ENCODE measurements at places on chromosomes 1 and 21.
A peak's percentile ranks its signal among the peaks of the same experiment; 100 is the strongest.

DNA sequence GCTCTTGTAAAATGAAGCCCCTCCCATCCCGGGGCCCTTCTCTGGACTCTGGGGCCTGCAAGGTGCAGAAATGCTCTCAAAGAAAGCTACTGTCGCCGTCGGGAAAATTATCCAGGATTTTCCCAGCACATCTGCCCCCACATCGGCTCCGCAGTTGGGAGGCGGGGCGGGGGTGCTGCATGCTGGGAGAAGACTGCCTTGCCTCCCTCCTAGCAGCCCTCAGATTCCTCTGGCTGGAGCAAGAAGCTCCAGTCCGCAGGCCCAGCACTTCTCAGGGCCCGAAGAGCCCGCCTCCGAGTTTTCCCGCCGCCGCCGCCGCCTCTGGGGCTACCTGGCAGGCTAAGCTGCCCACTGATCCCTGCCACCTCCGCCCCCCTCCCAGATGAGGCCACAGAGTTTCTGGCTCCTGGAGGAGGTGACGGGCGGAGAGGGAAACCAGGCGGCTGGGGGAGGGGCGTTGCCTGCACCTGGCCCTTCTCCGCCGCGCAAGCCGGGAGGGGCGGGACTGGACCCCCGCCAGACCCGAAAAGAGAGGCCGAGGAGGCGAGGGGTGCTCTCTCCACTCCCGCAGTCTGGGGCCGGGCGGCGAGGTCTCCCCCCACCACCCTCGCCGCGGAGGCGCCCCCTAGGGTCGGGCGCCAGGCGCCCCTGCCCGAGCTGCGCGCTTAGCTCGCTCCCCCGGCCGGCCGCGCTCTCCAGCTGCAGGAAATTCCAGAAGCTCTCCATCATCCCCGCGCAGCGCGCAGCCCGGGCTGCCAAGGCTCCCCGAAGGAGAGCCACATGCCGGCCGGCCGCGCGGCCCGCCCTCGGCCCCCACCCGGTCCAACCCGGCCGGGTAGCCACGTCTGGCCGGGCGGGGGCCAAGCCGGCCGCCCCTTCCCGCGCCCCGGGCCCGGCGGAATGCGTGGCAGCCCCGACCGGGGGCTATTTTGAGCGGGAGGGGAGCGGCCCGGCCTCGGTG, 28.8 kb downstream of the AHDC1 start:
- DNase-seq = no peak

- no peak for DNase-seq
These were observed 84.3 kb upstream of the RHOU start for GRCh38 chr1:228650946-228651345.

GRCh38 chr1:243474136-243474881, 218.5 kb downstream of the SDCCAG8 start:
- DNase-seq = peak; percentile 36

DNA sequence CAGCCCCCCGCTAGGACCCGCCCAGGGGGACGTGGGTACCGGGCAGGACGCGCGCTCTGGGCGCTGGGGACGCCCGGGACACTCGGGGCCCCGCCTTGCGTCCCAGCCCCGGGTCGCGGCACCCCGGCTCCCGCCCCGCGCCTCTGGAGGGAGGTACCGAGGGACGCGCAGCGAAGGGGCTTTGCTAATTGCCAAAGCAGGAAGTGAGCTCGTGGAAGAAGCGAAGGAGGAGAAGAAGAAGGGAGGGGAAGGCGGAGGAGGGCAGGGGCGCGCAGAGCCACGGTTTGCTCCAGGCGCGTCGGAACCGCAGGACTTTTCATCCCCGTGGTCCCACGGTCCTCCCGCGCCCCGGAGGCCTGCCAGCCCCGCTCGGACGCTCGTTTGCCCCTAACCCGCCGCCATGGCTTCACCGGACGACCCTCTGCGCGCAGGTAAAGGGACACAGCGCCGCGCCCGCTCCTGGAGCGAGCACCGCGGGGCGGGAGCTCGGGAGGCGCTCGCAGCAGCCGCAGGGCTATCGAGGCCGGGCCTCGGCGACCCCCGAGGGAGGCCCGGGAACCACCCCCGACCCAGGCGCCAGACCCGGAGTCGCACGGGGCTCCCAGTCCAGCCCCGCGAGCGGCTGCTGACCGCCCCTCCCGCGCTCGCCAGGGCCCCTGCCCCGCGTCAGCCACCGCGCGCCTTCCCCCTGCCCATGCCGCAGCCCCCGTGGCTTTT, 1.3 kb downstream of the EDARADD start:
- peak; percentile 63 for DNase-seq

- no peak for DNase-seq
These were observed 120.2 kb downstream of the DUSP10 start for GRCh38 chr1:221621683-221622082.

GRCh38 chr1:22223176-22223575, 80.3 kb upstream of the WNT4 start:
- no peak for DNase-seq

DNA sequence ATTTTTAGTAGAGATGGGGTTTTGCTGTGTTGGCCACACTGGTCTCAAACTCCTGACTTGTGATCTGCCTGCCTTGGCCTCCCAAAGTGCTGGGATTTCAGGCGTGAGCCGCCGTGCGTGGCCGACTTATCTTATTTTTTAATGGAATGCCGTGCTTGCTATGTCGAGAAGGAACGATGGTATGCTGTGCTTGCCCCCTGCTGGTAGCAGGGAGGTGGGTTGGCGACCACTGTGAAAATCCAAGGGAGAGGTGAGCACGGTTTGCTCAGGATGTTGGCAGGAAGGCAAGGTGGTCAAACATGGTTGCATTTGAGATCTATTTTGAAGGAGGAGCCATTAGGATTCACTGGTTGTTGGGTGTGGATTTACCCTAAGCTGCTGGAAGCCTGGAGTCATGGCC, 45.8 kb upstream of the RCC2 start:
- DNase-seq = no peak

DNA sequence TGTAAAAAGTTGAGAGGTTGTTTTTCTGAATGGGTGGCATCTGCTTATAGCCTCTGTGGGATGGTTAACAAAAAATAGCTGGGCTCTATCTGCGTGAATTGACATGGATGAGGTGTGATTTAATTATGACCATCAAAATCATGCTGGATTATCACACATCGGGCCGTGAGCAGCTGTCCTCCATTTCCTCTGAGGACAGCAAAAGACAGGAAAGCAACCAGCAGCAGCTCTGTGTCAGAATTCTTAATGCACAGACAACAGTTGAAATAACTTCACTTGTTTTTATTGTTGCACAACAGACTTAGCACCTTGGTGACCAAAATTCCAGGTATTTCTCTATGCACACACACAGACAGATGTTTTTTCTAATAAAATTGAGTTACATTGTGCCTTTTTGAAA, 54.5 kb upstream of the LAPTM5 start:
- DNase-seq = no peak

GRCh38 chr1:105838071-105838470, 1218.4 kb upstream of the PRMT6 start:
- no peak for DNase-seq

GRCh38 chr21:44982558-44983250, 42.9 kb downstream of the SLX9 start:
- DNase-seq = no peak

DNA sequence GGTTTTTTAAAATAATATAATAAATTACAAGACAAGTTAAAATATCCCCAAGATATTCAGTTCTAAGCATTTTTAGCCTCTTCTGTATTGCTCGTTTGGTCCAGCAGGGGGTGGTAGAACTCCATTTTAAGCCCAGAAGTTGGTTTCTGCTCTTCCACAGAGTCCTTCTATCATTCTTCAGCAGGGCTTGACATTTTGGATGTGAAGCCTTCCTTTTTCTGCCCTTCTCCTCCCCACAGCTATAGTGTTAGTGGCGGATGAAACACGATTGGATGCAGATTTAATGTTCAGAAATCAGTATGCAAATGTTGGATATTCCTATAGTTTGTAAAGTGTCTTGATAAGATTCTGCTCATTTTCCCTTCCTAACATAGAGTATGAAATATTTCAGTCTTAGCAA, 1.4 kb downstream of the NCAM2 start:
- peak; percentile 56 for DNase-seq

DNA sequence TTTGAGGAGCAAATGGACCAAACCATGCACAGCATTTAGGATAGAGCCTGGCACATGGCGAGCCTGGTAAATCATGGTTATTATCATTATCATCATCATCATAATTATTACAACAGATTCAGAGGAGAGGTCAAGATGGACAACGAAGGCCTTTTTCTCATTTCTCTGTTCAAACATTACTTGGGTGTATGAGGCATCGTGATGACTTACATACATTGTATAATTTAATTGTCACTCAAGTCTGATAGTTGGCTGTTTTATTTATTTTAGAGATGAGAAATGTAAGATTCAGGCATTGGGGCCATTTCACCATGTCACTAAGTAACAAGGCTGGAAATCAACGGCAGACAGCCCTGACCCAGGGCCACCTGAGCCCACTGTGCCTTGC, 68.1 kb downstream of the SLC35F3 start:
- no peak for DNase-seq

GRCh38 chr1:59880735-59881134, 45.8 kb downstream of the CYP2J2 start:
- no peak for DNase-seq

DNA sequence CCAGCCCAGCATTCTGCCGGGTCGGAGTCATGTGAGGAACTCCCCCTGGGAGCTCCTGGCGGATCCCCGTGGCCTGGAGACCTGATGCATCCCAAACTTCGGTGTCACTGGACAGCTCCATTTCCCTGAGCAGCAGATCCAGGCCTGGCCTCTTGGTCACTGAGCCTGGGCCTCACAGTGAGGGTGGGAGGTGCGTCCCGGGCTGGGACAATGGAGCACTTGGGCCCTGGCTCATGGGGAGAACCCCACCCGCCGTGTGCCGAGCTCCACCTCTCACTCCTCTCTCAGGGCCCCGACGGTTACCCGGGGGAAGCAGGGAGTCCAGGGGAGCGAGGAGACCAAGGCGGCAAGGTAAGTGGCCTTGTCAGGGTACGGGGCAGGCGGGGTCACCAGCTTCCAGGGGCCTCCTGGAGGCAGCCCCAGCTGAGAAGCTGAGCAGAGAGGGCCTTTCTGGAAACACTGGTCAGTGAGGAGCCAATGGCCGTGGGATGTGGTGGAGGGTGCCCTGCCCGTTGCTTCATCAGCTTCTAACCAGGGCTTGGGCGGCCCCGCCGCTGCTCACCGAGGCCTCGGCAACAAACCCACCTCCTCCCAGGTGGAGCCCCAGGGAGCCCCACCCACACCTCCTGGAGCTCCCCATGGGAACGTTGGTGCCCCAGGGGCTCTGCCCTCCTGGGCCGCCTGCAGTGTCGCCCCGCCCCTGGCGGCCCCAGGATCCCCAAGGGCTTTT, 19.8 kb downstream of the COL6A2 start:
- no peak for DNase-seq

DNA sequence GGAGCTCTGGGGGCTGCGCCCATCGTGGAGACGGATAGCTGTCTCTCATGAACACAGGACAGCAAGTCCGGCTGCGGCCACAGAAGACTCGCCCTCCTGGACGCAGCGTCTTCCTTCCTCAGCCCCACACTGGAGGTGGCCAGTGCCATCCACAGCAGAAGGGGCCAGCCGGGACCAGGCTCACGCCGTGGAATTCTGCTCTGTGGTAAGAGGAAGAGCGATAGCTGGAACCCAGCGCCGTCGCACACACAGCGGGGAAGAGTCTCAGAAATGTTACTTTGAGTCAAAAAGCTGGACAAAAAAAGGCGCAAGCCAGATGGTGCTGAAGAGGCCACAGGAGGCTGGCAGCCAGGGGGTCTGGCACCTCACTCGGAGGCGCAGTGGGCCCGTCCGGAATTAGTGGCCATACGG, 113.9 kb upstream of the COL6A1 start:
- DNase-seq = no peak

DNA sequence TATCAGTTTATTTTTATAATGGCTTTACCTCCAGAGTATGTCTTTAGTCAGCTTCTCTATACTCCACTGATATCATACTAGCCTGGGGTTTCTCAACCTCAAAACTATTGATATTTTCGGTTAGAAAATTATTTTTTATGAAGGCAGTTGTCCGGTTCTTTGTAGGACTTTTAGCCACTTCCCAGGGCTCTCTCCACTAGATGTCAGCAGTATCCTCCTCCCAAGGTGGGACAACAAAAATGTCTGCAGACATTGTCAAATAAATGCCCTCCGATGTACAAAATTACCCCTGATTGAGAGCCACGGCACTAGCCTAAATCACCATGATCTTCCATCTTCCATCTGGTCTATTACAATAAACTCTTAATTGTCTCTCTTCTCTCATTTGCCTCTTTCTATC, 4.1 kb upstream of the GRIK1 start:
- DNase-seq = no peak

- no peak for DNase-seq
These were observed 53.6 kb downstream of the KCNAB2 start for GRCh38 chr1:6099297-6099696.

- DNase-seq = no peak
These were observed 1.0 kb downstream of the DMRTB1 start for GRCh38 chr1:53460211-53460634.

GRCh38 chr1:115694805-115695204, 53.0 kb downstream of the VANGL1 start:
- DNase-seq = no peak

GRCh38 chr1:25690396-25690956, 73.9 kb downstream of the MAN1C1 start:
- DNase-seq = no peak

GRCh38 chr21:26503414-26503813, 69.7 kb downstream of the CYYR1 start:
- no peak for DNase-seq

- peak; percentile 30 for DNase-seq
These were observed 1.3 kb downstream of the NTNG1 start for GRCh38 chr1:107142140-107142542.

- no peak for DNase-seq
These were observed 17.4 kb upstream of the ACTRT2 start for GRCh38 chr1:3003941-3004270.

DNA sequence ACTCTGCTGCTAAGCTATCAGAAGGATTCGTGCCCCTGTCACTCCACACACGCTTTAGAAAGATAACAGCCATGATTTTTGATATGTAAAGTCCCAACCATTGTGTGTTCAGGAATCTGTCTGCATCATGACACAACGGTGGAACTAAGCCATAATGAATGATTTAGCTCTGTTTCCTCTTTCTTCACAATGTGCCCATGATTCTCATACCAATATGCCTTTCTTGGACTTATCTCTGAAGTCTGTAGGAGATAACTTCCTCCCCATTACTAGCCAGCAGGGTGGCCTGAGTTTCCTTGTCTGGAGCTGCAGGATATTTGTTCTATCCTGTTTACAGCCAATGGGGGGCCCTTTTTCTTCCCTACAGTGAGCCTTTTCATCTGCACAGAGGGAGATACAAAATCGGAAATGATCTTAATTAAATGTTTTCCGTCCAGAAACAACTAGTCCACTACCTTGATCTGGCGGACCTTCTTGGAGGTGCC, 511.7 kb downstream of the USP25 start:
- no peak for DNase-seq

DNA sequence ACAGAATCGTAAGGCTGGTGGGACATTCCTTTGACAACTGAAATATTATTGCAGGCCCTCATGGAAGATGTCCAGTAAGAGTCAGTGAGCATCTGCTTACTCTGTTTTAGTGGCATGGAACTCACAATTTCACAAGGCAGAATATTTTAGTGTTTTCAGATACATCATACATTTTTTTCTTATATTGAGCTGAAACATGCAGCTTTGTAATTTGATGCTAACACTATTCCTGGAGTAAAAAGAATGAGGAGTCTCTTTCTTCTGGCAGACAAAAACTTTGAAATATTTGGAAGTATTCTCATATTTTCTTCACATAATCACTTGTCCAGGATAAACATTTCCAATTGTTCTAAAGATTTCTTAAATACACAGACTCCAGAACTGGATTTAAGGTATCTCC, 17.7 kb downstream of the CLDN17 start:
- DNase-seq = no peak

- DNase-seq = no peak
These were observed 28.2 kb downstream of the SNAP47 start for GRCh38 chr1:227763246-227764018.
